CD4-positive, alpha-beta T cell treated with Interleukin-15 for 4 hours (primary cell): ENCODE measurements at places on chromosomes 2 and 18.

DNA sequence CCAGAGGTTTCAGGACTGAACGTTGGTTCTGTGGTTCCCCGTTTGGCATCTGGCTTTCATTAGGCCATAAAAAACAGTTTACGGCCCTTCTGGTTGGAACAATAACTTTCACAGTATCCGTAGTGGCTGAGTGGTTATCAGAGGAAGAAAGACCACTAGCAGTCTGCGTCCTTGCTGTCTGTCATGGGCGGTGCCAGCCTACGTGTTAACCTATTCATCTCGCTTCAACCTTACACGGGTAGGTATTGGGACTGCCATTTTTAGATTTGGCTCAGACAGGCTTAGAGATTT, 42.6 kb upstream of the ROCK2 start:
- DNase-seq: no peak

- DNase-seq: peak; percentile 37
Measured at GRCh38 chr18:70671889-70672565, 383.2 kb downstream of the SOCS6 start.

DNA sequence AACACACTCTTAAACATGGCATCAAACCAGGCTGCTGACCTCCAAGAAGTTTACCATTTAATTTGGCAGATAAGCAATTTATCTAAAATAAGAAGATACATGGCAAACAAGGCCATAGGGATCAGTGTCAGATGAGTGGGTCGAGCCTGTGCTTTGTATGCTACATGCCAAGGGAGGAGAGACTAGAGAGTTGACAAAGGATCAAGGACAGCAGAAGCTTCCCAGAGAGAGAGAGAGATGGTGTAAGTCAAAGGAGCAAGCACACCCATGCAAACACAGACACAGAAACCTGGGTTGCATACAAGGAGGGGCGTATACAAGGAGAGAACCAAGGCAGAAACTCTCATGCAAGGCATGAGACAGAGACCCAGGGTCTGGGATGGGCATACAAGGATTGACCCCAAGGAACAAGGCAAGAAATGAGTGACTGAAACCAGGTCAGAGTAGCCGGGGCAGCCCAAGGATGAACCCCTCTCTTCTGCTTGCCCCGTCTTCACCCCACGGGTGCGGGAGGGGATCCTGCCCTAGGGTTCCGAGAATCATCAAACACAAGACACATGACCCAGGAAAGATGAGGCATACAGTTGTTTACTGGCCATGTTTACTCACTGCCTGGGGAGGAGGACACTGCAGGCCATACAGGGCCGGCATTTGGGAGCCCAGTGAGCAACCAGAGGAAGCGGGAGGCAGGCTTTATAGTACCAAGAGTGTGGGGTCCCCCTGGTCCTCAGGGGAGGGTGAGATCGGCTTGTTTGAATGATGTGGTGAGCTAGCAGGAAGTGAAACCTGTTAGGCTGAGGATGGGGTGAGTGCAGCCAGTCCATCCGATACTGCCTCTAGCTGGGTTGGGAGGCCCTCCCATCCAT, 529.2 kb upstream of the ID2 start:
- no peak for DNase-seq

GRCh38 chr2:69077252-69077950, 64.4 kb downstream of the ANTXR1 start:
- DNase-seq: no peak

DNA sequence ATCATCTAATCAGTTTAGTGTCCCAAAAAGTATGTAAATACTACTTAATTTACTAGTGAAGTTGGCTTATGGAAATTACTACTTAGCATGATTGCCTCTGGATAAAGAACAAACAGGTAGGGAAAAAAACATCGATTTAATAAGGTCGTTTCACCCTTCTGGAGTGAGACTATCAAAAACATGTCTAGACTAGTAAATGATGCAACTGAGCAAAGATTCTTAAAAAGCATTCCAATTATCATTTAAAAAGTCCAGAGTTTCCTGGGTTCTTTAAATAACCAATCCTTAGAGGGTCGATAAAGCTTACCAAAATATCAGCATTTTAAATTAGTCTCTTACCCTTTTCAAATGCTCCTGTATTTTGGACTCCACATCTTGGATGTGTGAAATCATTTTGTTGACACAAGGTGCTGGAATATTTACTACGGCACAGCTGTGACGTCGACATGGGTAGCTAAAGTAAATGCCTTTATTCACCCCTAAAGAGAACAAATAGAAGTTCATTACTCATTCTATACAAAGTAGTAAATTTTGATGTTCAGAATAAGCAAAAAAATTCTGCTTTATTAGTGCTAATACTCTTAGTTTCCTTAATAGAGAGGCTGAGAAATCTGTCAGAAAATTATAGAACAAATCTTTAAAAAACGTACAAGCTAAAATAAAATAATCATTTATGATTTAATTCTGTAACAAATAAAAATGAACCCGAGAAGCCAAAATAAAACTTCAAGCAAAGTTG, 70.6 kb downstream of the CCDC178 start:
- DNase-seq: no peak

- DNase-seq: no peak
Measured at GRCh38 chr2:240296104-240296406, 139.4 kb upstream of the GPC1 start.

- DNase-seq: peak; percentile 11
Measured at GRCh38 chr18:79625195-79625923, 54.2 kb upstream of the CTDP1 start.

DNA sequence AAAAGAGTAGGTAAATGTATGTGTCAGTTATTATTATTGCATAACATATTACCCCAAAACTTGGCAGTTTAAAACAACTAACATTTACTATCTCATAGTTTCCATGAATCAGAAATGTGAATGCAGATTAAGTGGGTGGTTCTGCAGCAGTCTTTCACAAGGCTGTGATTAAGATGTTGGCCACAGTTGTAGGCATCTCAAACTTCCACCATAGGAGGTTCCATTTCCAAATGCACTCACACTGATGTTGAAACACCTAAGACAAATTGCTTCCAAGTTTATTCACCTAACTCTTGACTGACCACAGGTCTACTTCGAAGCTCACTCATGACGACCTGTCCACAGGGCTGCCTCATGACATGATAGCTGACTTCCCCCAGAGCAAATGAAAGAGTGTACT, 360.8 kb downstream of the GRB14 start:
- DNase-seq: no peak

GRCh38 chr2:137910641-137911040, 53.6 kb upstream of the HNMT start:
- DNase-seq: no peak
